ENCODE measurements at places on chromosomes 16 and 17.

- no peak for DNase-seq
These were observed 10.3 kb downstream of the MYH11 start for GRCh38 chr16:15846510-15846909.

- DNase-seq = no peak
These were observed 63.7 kb downstream of the ERCC4 start for GRCh38 chr16:13983625-13984024.

- DNase-seq = peak; percentile 67
These were observed 5.1 kb upstream of the FOXL1 start for GRCh38 chr16:86573215-86573614.

DNA sequence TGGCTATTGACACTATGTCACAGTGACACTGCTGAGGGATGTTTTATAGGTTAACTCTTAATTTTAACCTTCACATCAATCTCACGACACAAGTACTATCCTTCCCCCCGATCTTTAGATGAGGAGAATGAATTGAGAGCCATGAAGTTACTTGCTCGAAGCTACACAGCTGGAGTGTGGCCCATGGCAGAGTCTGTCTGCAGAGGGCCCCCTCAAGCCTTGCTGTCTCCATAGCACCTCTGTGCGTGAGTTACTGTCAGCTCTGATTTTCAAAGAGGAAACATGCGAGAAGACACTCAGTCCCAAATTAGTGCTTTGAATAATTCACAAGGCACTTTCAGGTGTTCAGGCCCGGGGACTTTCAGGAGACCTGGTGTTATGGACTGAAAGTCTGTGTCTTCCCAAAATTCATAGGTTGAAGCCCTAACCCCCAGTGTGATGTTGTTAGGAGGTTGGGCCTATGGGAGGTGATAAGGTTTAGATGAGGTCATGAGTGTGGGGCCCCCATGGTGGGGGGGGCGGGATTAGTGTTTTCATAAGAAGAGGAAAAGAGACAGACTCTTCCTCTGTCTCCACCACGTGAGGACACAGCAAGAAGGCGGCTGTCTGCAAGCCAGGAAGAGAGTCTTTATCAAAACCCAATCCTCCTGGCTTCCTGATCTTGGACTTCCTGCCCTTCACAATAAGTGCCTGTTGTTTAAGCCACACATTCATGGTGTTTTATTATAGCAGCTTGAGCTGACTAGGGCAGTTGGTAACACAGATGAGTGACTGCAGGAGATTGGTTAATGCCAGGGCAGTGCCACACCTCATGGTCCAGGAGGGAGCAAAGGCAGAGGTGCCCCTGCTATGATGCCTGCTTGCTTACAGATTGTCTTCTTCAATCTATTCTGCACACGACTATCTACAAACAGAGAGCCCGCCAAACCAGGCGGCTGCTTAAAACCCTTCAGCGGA lies 281.8 kb downstream of the HAPSTR1 start:
- DNase-seq = no peak

DNA sequence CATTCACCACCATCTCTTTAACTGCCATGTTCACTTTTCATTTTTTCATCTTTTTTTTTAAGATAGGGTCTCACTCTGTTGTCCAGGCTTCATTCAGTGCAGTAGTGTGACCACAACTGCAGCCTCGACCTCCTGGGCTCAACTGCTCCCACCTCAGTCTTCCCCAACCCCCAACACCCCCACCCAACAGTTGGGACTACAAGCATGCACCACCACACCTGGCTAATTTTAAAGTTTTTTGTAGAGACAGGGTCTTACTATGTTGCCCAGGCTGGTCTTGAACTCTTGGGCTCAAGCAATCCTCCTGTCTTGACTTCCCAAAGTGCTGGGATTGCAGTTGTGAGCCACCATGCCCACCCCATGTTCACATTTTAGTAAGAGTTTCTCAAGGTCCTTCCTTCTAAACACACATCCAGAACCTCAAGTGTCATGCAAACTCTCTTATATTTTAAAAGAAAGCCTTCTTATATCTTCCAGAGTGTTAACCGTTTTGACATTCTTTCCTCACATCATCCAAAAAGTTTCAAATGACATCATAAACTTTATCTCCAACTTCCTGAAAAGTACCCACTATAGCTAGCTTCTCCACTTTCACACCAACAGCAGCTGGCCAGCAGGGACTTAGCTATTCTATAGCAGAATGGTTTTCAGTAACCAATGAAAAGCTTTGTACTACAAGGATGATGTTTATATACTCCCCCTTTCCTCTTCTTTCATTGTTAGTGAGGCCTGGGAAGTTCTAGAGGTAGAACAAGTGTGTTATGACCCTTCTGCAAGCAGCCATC lies 49.3 kb downstream of the TRAF4 start:
- DNase-seq = peak; percentile 49

DNA sequence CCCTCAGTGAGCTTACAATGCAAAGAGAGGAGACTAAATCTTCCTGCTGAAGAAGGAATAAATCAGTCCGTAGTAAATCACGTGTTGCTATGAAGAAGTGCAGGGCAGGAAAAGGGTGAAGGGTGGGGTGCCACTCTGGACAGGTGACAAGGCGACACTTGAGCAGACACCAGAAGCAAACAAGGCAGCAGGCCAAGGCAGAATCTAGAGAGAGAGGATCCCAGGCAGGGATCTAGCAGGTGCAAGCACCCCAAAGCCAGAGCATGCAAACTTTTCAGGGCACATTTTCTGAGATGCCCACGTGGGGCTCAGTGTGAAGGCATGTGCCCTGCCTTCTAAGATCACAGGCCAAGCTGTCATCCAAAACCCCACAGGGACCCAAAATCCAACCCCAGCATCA lies 193.3 kb downstream of the ZNF423 start:
- no peak for DNase-seq

DNA sequence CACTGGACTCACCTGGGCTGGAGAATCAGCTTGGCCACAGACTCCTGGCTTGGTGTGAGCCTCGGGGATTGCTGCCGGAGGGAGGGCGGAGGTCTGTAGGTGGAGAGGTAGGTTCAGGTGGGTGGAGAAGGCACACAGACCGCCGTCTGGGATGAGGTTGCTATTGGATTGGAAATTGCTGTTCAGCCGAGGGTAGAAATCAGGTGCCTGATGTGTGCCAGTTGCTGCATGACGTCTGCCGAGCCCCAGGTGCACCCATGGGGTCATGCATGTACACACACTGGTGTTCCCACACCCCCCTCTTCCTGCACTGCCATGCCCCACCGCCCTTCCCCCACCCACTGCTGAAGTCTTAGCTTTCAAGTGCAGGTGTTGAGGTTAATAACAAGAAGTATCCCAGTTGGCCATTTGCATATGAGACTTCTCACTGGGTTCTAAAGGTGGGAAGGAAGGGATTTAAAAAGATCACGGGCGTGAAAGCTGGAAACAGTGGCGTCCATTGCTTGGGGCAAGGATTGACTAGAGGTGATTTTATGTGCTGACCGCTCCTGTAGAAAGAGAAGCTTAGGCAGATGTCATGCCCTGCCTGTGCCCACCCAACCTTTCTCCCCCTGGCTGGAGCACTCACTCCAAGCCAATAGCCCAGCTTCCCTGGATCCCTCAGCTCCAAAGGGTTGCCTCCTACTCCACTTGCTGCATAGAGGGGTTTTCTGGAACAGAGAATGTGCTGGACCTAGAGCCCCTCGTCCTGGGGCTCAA lies 193.6 kb downstream of the CCDC182 start:
- no peak for DNase-seq

DNA sequence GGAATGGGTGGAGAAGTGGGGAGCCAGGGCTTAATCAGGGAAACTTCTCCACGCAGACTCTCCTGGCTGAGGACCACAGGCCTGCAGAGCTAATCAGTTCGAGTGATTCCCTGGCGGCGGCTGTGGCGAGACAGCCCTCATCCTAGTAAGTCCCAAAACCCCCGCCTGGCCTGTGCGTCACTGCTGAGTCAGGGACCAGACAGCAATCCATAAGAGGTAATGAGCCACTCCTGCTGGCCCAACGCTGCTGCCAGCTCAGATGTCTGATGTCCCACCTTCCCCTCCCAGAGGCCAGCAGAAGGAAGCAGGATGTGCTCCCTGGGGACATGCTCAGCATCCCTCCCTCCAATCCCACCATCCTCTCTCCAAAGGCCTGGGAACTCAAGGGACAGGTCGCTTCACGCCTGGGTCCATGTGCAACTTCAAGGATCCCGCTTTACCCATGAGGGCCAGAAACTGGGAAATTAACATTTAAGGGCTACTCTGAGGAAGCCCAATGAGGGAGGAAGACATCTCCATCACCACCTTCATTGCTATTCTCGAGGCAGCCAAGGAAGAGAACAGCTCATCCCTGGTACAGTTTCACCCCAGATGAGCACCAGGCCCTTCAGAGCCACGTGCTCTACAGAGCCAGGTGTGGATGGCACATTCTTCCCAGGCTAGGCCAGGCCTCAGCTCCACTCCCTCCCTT lies 7.9 kb downstream of the ACLY start:
- peak; percentile 91 for DNase-seq

DNA sequence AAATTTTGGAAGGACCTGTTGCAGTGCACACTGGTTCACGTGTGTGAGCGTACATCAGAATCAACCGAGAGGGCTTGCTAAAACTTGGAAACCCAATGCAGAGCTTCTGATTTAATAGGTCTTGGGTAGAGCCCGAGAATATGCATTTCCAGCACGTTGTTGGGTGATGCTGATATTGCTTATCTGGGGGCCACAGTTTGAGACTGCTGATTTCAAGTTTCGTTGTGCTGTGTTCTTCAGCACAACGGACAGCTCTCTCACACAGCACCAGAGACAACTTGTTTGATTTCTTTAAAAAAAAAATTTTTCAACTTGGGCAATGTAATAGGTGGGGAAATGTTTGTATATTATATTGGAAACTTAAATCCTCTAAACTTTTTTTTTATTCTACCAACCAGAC lies 9.4 kb downstream of the OR4D2 start:
- DNase-seq = peak; percentile 54

- DNase-seq = no peak
These were observed 137.4 kb upstream of the TNRC6C start for GRCh38 chr17:77821114-77821513.

GRCh38 chr16:82329504-82330192 lies 159.6 kb upstream of the MPHOSPH6 start:
- no peak for DNase-seq

DNA sequence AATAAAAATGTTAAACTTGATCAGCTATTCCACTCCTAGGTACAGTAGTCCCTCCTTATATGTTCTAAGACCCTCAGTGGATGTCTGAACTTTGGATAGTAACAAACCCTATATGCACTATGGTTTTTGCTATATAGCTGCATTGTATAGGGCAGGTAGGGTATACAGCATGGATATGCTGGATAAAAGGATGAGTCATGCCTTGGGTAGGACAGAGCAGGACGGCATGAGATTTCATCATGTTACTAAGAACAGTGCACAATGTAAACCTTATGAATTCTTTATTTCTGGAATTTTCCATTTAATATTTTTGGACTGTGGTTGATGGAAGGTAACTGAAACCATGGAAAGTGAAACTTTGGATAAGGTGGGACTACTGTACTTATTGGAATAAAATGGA lies 235.1 kb downstream of the CEP112 start:
- peak; percentile 67 for DNase-seq

DNA sequence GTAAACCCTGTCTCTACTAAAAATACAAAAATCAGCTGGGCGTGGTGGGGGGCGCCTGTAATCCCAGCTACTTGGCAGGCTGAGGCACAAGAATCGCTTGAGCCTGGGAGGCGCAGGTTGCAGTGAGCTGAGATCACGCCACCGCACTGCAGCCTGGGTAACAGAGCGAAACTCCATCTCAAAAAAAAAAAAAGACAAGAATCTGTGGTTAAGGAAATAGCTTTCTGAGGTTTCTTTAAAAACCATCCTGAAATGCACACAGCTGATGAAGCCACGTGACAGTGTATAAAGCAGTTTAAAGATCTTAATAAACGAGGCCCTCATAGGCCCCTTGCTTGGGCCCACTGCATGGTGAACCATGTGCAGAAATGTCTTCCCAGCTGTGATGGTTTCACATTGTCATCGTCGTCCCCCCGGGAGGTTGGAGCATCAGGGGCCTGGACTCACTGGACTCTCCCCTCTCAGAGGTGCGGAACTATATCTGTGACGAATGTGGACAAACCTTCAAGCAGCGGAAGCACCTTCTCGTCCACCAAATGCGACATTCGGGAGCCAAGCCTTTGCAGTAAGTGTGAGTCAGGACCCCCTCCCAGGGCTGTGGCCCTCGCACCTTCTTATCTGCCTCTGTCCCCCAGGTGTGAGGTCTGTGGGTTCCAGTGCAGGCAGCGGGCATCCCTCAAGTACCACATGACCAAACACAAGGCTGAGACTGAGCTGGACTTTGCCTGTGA lies 16.2 kb downstream of the ZNF276 start:
- no peak for DNase-seq

DNA sequence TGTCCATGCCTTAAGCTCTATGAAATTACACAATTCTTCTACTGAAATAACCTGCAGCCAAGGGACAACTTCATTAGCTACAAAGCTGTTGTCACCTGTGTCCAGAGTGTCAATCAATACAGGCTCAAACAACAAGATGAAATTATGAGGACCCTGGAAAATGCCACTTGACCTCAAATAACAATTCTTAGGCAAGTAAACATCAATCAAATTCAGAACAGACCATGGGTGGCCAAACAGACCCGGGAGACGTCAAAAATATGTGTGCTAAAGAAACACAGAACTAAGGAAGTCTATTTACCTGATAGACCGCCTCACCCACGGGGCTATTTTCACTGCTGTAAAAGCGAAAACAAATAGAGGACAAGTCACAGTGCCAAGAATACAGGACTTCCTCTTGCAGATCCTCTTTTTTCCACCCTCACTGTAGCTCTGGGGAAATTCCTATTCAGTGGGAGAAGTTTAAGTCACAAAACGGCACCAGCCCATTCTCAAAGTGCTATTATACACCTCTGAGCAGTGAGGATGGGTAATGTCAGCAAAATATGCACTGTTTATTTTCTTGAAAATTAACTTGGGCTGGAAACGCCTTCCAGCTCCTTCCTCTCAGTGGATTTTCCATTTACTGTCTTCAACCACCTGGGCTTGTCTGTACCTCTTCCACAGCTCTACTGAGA lies 2.7 kb downstream of the LITAF start:
- DNase-seq = no peak

DNA sequence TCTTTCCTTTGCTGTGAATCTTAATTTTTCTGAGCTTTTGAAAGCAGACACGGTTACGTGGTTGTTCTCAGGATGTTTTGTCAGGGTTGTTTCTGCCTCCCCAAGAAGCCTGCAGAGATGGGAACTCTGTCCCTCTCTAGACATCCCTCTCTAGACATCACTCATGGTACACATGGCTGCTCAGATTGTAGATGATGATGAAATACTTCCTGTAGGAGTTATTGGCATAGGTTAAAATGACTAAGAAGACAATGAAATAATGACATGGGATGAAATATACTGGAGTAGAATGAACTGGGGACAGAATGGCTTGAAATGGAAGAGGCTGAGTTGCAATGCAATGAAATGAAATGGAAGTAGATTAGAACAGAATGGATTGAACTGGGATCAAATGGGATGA lies 253.4 kb downstream of the SHISA9 start:
- DNase-seq = no peak

- no peak for DNase-seq
These were observed 52.1 kb upstream of the GNG13 start for GRCh38 chr16:852451-853185.

Measured in choroid plexus epithelial cell (primary cell).